T-cell (primary cell): ENCODE measurements at places on chromosomes 7 and 10. TPM values are rescaled to one million over a fixed set of nuclear protein-coding genes. Genes with fewer than 3 reads are reported as not detected.

Gene OR13A1
- total RNA-seq, result 0.20 TPM

Gene GIMAP5
- 82.8 TPM for total RNA-seq

Gene SLC4A2
- total RNA-seq, result 52.5 TPM

Gene STEAP1B
- 0.28 TPM for total RNA-seq

Gene POMZP3
- total RNA-seq, result 35.7 TPM

Gene MYL10
- not detected for total RNA-seq

Gene EVX1
- not detected for total RNA-seq

Gene HGF
- not detected for total RNA-seq

DNA sequence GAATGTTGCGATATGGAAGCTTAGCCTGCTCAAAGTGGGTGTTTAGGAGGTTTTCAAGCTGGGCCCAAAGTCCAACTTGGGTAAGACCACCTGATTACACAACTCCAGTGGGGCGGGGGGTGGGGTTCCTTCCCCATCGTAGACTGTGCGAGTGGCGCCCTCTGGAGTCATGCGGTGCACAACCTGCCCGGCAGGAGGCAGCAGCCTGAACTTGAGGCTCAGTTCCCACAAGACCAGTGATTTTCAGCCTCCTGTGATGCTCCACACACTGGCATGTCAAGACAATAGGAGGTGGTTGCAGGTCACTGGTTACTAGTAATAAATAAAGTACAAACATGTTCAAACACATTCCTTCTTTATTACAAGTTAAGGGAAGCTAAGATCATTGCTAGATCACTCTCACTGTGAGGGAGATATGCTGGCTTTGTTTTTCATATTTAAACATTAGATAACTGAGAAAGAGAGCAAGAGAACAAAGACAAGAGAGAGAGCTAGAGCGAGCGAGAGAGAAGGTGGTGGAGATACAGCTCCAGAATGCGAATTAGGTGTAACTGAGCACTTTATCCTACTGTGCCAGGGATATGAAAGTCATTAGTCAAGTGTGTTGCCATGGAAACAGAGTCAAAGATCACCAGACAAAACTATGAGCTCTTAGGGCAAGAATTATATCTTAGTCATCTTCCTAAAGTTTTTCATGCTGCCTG is 97.4 kb upstream of the BMPER start:
- H3K36me3 ChIP-seq, result no peaks in the 10 kb centered on the region
- no peaks in the 10 kb centered on the region for H3K27me3 ChIP-seq
- no peak overlapping the region for H3K27ac ChIP-seq
- H3K4me3 ChIP-seq, result no peak overlapping the region

DNA sequence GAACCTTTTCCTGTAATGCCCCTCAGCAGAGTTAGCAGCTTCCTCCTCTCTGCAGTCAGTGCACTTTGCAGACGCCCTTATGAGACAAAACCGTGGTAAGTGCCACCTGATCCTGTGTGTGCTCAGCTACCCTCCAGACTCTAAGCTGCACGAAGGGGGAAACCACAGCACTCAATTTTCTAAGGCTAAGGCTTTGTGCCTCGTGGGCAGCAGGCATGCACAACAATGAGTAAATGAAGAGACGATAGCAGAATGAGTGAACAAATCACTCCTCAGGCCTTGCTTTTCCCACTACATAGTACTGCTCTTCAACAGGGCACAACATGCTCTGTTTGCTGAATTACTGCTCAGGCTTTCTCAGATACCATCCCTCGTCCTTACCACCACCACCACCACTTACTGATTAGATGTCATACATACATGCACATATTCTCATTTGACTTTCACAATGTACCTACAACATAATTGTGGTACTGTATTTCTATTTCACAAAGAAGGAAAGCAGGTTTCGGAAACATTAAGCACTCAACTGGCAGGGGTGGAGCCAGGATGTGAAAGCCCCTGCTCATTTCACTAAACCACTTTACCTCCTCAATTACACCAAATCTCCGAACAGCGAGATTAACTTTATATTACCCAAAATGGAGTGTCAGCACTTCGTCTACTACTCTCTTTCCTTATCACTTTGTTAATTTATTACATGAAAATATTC is 85.4 kb downstream of the ICA1 start:
- H3K27ac ChIP-seq, result peak overlapping the region; percentile 75
- H3K27me3 ChIP-seq, result no peaks in the 10 kb centered on the region

GRCh38 chr10:110275128-110275729 is 29.5 kb downstream of the SMNDC1 start:
- no peak for DNase-seq
- H3K36me3 ChIP-seq, result no peaks in the 10 kb centered on the region
- H3K4me1 ChIP-seq, result peaks cover 6% of the 10 kb centered on the region
- no peak overlapping the region for H3K27ac ChIP-seq

- H3K36me3 ChIP-seq, result peaks cover 6% of the 10 kb centered on the region
- no peaks in the 10 kb centered on the region for H3K27me3 ChIP-seq
- no peak overlapping the region for H3K27ac ChIP-seq
- no peak for DNase-seq
- no peak overlapping the region for H3K4me3 ChIP-seq
Observed at GRCh38 chr10:92970301-92971070, 90.1 kb upstream of the CYP26C1 start.

GRCh38 chr10:16795410-16796073 is 21.7 kb downstream of the RSU1 start:
- no peak overlapping the region for H3K27ac ChIP-seq
- H3K4me3 ChIP-seq, result no peak overlapping the region
- no peaks in the 10 kb centered on the region for H3K36me3 ChIP-seq
- no peaks in the 10 kb centered on the region for H3K4me1 ChIP-seq

- peak overlapping the region; percentile 16 for H3K27ac ChIP-seq
- no peak overlapping the region for H3K4me3 ChIP-seq
- DNase-seq, result no peak
- no peaks in the 10 kb centered on the region for H3K27me3 ChIP-seq
Observed at GRCh38 chr10:5284311-5285057, 80.3 kb upstream of the UCN3 start.

GRCh38 chr10:13567030-13567429 is 19.7 kb upstream of the PRPF18 start:
- no peak overlapping the region for H3K4me3 ChIP-seq
- H3K36me3 ChIP-seq, result no peaks in the 10 kb centered on the region
- no peak overlapping the region for H3K27ac ChIP-seq
- no peaks in the 10 kb centered on the region for H3K4me1 ChIP-seq

DNA sequence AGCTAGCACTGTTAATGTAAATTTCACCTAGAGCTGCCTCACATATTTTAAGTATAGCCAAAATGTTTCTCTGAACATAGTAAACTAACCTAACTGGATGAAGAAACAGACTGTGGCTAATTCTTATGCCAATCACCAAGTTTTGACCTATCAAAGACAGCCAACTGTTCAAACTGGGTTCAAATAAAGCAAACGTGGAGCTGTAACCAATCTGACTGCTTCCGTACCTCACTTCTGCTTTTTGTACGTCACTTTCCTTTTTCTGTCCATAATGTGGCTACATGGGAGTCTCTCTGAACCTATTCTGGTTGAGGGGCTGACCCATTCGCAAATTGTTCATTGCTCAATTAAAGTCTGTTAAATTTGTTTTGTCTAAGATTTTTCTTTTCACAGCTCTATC is 66.3 kb upstream of the ETV1 start:
- no peak overlapping the region for H3K27ac ChIP-seq
- no peaks in the 10 kb centered on the region for H3K4me1 ChIP-seq
- no peak overlapping the region for H3K4me3 ChIP-seq
- DNase-seq, result no peak
- no peaks in the 10 kb centered on the region for H3K27me3 ChIP-seq

DNA sequence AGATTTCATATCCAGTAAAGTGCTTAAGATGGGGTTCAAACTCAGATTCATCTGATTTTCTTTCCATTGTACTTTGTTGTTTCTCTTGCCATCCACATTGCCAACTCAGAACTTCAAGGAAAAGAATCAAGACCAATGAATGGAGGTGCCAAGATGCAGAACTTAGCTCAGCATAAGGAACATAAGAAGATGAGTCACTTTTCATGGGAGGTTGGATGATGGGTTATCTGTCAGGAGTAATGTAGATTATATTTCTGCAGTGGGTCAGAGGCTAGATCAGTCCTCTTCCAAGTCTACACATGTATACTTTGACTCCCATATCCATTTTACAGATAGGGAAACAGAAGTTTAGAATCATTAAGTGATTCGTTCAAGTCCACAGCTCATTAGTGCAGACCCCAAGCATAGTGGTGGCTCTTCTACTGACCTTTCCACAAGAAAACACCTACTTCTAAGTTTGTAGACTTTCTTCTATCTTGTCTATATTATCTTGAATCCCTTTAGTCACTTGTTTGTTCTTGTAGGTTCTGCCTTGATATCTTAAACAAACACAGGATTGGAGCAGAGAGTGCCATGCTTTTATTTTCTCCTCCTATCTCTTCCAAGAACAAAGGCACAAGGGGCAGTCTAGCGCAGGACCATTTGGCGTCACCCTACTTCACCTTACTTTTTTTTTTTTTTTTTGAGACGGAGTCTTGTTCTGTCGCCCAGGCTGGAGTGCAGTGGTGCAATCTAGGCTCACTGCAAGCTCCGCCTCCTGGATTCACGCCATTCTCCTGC is 14.0 kb upstream of the ADD3 start:
- no peaks in the 10 kb centered on the region for H3K36me3 ChIP-seq
- no peak for DNase-seq
- H3K4me3 ChIP-seq, result no peak overlapping the region
- H3K4me1 ChIP-seq, result peaks cover 2% of the 10 kb centered on the region
- no peak overlapping the region for H3K27ac ChIP-seq
- no peaks in the 10 kb centered on the region for H3K27me3 ChIP-seq

DNA sequence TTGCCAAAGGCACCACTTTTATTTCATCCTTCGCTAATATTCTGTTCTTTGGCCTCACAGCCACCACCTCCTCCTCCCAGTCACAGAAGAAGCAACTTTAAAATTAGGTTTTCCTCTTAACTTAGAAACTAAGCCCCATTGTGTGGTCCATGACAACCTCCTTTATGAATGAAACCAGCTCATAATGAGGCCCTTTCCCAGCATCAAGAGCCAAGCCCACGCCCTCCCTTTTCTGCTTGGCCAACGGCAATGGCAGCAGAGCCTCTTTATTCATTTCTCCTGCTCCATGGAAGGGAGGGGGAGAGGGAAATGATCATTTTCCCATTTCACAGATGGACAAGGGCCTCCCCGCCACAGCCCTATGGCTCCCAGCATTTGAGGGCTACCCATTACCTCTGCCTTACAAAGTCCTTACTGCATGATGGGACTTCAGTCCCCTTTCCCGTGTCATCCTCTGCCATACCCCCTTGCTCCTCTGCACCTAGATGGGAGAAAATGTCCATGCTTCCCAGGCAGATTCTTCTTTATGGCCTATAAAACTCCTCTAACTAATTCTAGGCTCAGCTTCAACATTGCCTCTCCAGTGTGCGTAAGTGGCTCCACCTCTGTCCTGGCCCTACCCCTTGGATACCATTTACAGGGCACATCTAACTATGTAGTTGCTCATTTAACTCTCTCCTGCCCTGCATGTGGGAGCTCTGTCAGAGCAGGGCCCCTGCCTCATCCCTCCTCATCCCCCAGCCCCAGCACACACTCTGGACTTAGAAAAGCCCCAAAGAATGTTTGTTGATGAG is 475.5 kb downstream of the RPS24 start:
- H3K36me3 ChIP-seq, result no peaks in the 10 kb centered on the region
- no peak overlapping the region for H3K4me3 ChIP-seq
- no peaks in the 10 kb centered on the region for H3K4me1 ChIP-seq
- no peak overlapping the region for H3K27ac ChIP-seq
- DNase-seq, result no peak

DNA sequence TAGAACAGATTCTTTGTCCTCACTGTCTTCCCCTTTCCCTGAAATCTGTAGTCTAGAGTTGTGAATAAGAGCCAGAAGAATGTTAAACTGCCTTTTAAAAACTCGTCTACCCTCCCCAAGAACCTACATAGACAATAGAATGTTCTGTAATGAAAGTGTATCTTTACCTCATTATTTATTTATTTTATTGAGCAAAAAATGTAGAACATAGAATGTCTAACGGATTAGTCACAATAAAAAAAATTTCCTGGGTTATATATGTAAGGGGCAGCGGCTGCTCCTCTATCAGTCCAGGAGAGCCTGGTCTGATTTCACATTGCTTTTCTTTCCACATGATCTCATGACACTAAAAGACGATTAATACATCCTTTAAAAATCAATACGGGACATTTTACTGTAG is 135.7 kb downstream of the SDK1 start:
- H3K4me1 ChIP-seq, result no peaks in the 10 kb centered on the region
- H3K27me3 ChIP-seq, result no peaks in the 10 kb centered on the region
- no peaks in the 10 kb centered on the region for H3K36me3 ChIP-seq
- DNase-seq, result no peak

GRCh38 chr7:151666886-151667285 is 147.2 kb upstream of the RHEB start:
- no peak for DNase-seq
- H3K27ac ChIP-seq, result no peak overlapping the region
- H3K4me3 ChIP-seq, result no peak overlapping the region
- H3K27me3 ChIP-seq, result no peaks in the 10 kb centered on the region
- H3K4me1 ChIP-seq, result no peaks in the 10 kb centered on the region

GRCh38 chr10:123402656-123403055 is 248.5 kb downstream of the BUB3 start:
- DNase-seq, result no peak
- no peak overlapping the region for H3K4me3 ChIP-seq
- H3K4me1 ChIP-seq, result no peaks in the 10 kb centered on the region
- H3K27ac ChIP-seq, result no peak overlapping the region

DNA sequence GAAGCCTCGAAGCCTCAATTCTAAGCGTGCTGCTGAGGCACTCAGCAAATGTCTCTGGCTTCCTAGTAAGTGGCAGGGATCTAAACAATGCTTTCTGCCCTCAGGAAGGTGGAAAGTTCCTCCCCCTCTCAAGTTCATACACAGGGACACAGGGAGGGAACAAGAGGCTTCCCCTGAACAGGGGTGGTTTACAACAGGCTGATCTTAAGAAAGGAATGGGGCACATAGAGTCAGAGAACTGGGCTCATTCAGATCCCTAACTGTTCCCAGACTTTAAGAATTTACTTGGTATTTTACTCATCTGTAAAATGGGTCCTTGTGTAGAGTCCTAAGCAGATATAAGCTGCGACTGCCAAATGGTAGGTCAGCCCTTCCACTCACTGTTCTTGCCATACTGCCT is 2.5 kb downstream of the TNS3 start:
- H3K4me1 ChIP-seq, result no peaks in the 10 kb centered on the region
- no peak for DNase-seq
- no peak overlapping the region for H3K27ac ChIP-seq
- no peaks in the 10 kb centered on the region for H3K27me3 ChIP-seq
- H3K4me3 ChIP-seq, result no peak overlapping the region
- no peaks in the 10 kb centered on the region for H3K36me3 ChIP-seq
